Neuronal stem cell (in vitro differentiated cells): ENCODE measurements at places on chromosomes 2 and 18.

DNA sequence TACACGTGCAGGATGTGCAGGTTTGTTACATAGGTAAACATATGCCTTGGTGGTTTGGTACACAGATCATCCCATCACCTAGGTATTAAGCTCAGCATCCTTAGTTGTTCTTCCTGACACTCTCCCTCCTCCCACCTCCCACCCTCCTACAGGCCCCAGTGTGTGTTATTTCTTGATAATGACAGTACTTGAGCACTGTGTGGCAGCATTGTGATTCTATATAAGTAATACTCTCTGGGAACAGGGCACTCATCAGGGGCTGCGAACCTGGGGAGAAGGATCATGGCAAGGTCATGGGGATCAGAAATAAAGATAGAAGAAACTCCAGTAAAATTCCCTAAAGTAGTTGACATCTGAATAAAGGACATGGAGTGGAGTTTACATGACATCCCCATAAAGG is 1256.2 kb upstream of the CRIM1 start:
- no peaks in the 10 kb centered on the region for H3K27me3 ChIP-seq
- no peak overlapping the region for H3K4me3 ChIP-seq
- DNase-seq: no peak
- H3K27ac ChIP-seq: no peak overlapping the region

GRCh38 chr2:19540739-19541525 is 182.5 kb upstream of the OSR1 start:
- DNase-seq: no peak
- H3K27me3 ChIP-seq: no peaks in the 10 kb centered on the region
- no peak overlapping the region for H3K4me3 ChIP-seq
- H3K36me3 ChIP-seq: no peaks in the 10 kb centered on the region
- peaks cover 6% of the 10 kb centered on the region for H3K4me1 ChIP-seq
- no peak overlapping the region for H3K27ac ChIP-seq

DNA sequence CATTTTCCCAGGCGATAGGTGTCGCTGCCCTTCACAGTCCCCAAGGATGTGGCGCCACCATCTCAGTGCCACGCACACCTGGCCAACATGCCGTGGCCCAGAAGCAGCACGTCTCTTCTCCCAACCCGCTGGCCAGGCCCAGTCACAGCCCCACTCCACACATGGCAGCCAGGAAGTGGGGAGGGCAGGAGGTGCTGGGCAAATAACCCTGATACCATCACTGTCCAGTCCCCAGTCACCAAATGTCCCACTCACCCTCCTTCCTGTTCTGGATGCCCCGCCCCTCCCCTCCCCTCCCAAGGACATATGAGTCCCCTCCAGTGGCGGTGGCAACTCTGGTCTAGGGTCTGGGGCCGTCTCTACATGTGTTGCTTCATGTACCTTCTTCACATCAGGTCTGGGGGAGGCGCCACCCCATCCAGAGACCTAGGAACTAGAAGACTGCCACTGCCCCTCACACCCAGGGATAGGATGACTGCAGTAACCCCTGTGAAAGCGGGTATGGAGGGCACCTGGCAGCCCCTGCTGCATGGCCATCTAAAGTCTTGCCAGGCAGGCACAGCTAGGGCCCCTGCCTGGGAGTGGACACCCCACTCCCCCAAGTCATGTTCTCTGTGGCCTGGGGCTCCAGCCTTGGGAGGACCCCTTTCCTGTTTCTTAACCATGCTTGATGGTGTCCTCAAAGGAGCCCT is 7.3 kb upstream of the CAPN10 start:
- H3K36me3 ChIP-seq: peaks cover 48% of the 10 kb centered on the region
- no peak overlapping the region for H3K4me3 ChIP-seq
- H3K27ac ChIP-seq: no peak overlapping the region
- no peaks in the 10 kb centered on the region for H3K27me3 ChIP-seq

- H3K4me3 ChIP-seq: no peak overlapping the region
- no peaks in the 10 kb centered on the region for H3K36me3 ChIP-seq
- no peaks in the 10 kb centered on the region for H3K4me1 ChIP-seq
- no peaks in the 10 kb centered on the region for H3K27me3 ChIP-seq
- DNase-seq: no peak
Observed at GRCh38 chr2:27502142-27502541, 5.5 kb downstream of the GCKR start.

GRCh38 chr2:31889044-31889443 is 121.8 kb downstream of the MEMO1 start:
- DNase-seq: no peak
- no peak overlapping the region for H3K27ac ChIP-seq
- H3K27me3 ChIP-seq: no peaks in the 10 kb centered on the region
- H3K4me3 ChIP-seq: no peak overlapping the region

DNA sequence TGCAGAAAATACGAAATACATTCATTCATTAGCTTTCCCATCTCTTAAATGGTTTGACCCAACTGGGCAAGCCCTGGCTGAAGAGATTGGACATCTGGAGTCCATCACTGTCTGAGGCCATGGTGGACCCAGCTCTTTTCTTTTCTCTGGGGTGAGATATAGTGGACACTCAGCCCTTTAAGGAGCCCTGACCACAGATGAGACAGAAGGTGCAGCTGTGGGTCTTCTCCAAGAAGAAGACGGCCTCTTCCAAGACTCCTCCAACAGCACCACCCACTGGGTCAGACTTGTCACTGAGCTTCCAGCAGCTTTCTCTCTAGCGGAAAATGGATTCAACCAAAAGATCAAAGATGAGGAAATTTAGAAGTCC is 27.2 kb downstream of the TWIST2 start:
- no peaks in the 10 kb centered on the region for H3K36me3 ChIP-seq
- no peaks in the 10 kb centered on the region for H3K27me3 ChIP-seq
- no peaks in the 10 kb centered on the region for H3K4me1 ChIP-seq
- H3K4me3 ChIP-seq: no peak overlapping the region
- no peak for DNase-seq

DNA sequence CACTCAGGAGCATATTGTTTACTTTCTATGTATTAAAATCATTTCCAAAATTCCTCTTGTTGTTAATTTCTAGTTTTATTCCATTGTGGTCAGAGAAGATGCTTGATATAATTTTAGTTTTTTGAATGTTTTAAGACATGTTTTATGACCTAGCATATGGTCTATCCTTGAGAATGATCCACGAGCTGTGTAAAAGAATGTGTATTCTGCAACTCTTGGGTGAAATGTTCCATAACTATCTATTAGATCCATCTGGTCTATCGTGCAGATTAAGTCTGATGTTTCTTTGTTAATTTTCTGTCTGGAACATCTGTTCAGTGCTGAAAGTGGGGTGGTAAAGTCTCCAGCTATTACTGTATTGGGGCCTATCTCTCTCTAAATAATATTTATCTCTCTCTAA is 83.3 kb upstream of the EPAS1 start:
- H3K27ac ChIP-seq: no peak overlapping the region
- H3K27me3 ChIP-seq: no peaks in the 10 kb centered on the region
- H3K4me3 ChIP-seq: no peak overlapping the region
- no peaks in the 10 kb centered on the region for H3K4me1 ChIP-seq

- DNase-seq: peak; percentile 17
- no peaks in the 10 kb centered on the region for H3K4me1 ChIP-seq
- H3K4me3 ChIP-seq: no peak overlapping the region
- no peak overlapping the region for H3K27ac ChIP-seq
- H3K36me3 ChIP-seq: no peaks in the 10 kb centered on the region
Observed at GRCh38 chr2:118850168-118850900, 2.9 kb upstream of the EN1 start.

DNA sequence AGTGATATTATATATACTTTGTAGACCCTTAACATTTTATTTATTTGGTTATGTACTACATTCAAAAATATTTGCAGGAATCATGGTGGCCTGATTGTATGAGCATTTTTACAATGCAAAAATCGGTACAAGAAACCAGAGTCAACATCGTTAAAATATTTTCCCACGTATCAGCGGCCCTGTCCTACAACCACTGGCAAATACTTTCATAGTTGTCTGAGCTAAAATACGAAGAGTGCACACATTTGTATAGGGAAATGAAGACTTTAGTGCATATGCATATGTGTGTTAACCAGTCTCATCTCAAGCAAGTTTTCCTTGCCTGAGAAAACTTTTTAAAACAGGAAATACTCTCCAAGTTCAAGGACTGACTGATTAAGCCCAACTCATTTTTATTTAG is 35.9 kb downstream of the CCDC102B start:
- no peak overlapping the region for H3K27ac ChIP-seq
- no peak overlapping the region for H3K4me3 ChIP-seq
- no peaks in the 10 kb centered on the region for H3K4me1 ChIP-seq
- H3K36me3 ChIP-seq: no peaks in the 10 kb centered on the region
- no peaks in the 10 kb centered on the region for H3K27me3 ChIP-seq

DNA sequence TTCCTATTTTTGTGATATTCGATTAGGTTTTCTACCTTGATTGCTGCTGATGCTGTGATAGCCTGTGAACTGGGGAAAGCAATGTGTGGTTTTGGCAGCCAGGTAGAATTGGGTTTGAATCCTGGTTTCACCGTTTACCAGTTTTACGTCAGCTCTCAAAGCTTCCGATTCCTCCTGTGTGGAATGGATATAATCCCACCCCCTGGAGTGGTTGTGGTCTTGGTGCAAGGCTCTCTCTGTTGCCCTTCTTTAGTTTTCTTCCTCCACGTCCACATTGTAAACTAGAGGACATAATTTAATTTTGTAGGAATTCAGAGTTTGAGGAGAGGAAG is 45.0 kb downstream of the PHLPP1 start:
- no peaks in the 10 kb centered on the region for H3K27me3 ChIP-seq
- peaks cover 9% of the 10 kb centered on the region for H3K4me1 ChIP-seq
- H3K27ac ChIP-seq: no peak overlapping the region
- no peaks in the 10 kb centered on the region for H3K36me3 ChIP-seq
- no peak overlapping the region for H3K4me3 ChIP-seq
- no peak for DNase-seq

- H3K27me3 ChIP-seq: no peaks in the 10 kb centered on the region
- H3K36me3 ChIP-seq: no peaks in the 10 kb centered on the region
- H3K4me1 ChIP-seq: no peaks in the 10 kb centered on the region
- no peak for DNase-seq
- no peak overlapping the region for H3K27ac ChIP-seq
Observed at GRCh38 chr2:102057502-102058292, 65.9 kb downstream of the IL1R2 start.

- no peak overlapping the region for H3K4me3 ChIP-seq
- no peaks in the 10 kb centered on the region for H3K36me3 ChIP-seq
- no peaks in the 10 kb centered on the region for H3K4me1 ChIP-seq
- H3K27me3 ChIP-seq: no peaks in the 10 kb centered on the region
Observed at GRCh38 chr2:197170208-197170607, 140.4 kb downstream of the ANKRD44 start.

GRCh38 chr2:72846171-72847095 is 20.6 kb upstream of the EXOC6B start:
- no peak for DNase-seq
- H3K36me3 ChIP-seq: no peaks in the 10 kb centered on the region
- no peak overlapping the region for H3K27ac ChIP-seq
- H3K4me1 ChIP-seq: no peaks in the 10 kb centered on the region

DNA sequence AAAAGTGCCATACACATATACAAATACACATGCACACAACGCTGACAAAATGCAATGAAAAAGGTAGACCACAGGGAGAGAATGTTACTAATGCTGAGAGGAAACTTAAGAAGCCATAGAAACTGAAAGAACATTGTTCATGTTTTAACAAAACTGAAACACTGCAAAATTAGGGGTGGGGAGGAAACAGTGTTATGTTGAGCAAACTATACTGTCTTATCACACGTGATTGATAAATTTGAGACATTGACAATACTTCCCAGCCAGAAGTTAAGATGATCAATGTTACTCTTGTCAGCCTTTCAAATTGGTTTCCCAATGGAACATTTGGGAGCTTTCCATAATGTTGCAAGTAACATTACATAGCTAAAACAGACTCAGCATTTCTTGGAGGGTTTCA is 165.5 kb downstream of the L3MBTL4 start:
- H3K36me3 ChIP-seq: no peaks in the 10 kb centered on the region
- H3K4me3 ChIP-seq: no peak overlapping the region
- H3K27ac ChIP-seq: no peak overlapping the region
- no peaks in the 10 kb centered on the region for H3K4me1 ChIP-seq

GRCh38 chr18:75364512-75365253 is 62.8 kb downstream of the SMIM21 start:
- no peak overlapping the region for H3K4me3 ChIP-seq
- no peaks in the 10 kb centered on the region for H3K36me3 ChIP-seq
- peaks cover 3% of the 10 kb centered on the region for H3K4me1 ChIP-seq

GRCh38 chr2:102669401-102669800 is 50.0 kb downstream of the SLC9A2 start:
- H3K27me3 ChIP-seq: no peaks in the 10 kb centered on the region
- H3K27ac ChIP-seq: no peak overlapping the region
- H3K36me3 ChIP-seq: no peaks in the 10 kb centered on the region
- DNase-seq: no peak

- H3K36me3 ChIP-seq: no peaks in the 10 kb centered on the region
- no peaks in the 10 kb centered on the region for H3K4me1 ChIP-seq
- no peaks in the 10 kb centered on the region for H3K27me3 ChIP-seq
- DNase-seq: no peak
- H3K27ac ChIP-seq: no peak overlapping the region
- no peak overlapping the region for H3K4me3 ChIP-seq
Observed at GRCh38 chr2:73414696-73415095, 29.1 kb downstream of the ALMS1 start.

DNA sequence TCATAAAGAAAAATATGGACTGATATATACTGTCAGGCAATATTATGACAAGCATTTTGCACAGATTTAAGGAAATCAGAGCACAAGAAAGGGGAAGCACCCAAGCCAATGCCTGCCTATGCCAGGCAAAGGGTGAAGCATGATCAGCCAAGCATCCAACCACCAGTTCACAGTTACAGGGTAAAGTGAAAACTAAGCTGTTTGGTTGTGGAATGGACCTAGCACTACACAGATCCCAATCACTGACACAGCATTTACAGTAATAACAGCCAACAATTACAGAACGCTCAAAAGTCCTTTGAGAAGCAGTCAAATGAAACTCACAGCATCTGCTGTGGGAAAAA is 90.3 kb downstream of the SP3 start:
- H3K27ac ChIP-seq: no peak overlapping the region
- H3K27me3 ChIP-seq: no peaks in the 10 kb centered on the region
- no peak overlapping the region for H3K4me3 ChIP-seq
- H3K36me3 ChIP-seq: no peaks in the 10 kb centered on the region
- H3K4me1 ChIP-seq: no peaks in the 10 kb centered on the region

DNA sequence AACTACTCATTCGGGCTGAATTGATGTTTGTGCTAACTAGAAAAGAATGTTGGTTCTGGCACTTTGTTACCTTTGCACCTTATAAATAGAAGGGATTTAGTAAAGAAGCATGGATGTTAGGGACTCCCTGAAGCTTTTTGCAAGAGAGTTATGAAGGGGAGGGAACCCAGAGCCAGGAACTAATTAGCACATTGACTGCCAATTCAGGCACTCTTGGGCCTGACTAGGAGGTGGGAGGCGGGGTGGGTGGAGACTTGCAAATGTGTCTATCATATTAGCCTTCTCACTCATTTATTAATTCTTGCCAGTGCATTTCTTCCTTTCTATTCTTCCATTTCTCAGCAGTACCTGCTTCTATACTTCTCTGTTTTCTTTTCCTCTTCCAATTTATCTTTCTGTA is 1022.4 kb downstream of the TMEM182 start:
- DNase-seq: peak; percentile 21
- peak overlapping the region; percentile 88 for H3K27ac ChIP-seq
- peaks cover 16% of the 10 kb centered on the region for H3K4me1 ChIP-seq

- no peaks in the 10 kb centered on the region for H3K36me3 ChIP-seq
- DNase-seq: peak; percentile 56
- no peak overlapping the region for H3K27ac ChIP-seq
- peaks cover 6% of the 10 kb centered on the region for H3K4me1 ChIP-seq
Observed at GRCh38 chr2:189287982-189288521, 108.5 kb upstream of the COL5A2 start.
